ENCODE measurements at places on chromosomes 4 and X.

DNA sequence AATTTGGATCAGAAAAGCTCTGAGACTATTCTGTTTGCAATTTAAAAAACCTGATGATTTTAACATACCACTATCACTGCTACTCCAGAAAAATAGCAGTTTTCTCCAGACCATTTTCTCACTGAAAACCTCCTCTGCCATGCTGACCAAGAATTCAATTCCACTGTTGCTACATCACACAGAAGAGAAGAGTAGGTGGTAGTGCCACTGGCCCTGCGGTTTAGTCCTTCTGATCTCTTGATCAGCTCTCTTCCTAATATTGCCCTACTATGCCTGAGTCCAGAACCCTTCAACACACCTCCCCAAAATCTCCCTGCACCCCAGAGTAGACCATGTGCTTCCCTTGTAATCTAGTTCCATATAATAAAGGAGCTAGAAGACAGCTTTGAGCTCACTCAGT, 55.8 kb upstream of the HS3ST1 start:
- no peak for DNase-seq

GRCh38 chrX:132685276-132685675, 196.4 kb upstream of the MBNL3 start:
- no peak for DNase-seq

GRCh38 chr4:163534056-163534455, 39.6 kb downstream of the TMA16 start:
- no peak for DNase-seq

- no peak for DNase-seq
Observed at GRCh38 chrX:126718440-126718839, 101.1 kb upstream of the PRR32 start.

DNA sequence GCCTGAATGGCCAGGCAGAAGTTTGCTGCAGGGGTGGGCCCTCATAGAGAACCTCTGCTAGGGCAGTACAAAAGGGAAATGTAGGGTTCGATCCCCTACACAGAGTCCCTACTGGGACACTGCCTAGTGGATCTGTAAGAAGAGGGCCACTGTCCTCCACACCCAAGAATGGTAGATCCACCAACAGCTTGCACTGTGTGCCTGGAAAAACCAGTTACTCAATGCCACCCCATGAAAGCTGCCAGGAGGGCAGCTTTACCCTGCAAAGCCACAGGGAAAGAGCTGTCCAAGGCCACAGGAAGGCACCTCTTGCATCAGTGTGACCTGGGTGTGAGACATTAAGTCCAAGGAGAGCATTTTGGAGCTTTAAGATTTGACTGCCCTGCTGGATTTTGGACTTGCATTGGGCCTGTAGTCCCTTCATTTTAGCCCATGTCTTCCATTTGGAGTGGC, 781.6 kb downstream of the TRAM1L1 start:
- DNase-seq = no peak

- DNase-seq = no peak
Observed at GRCh38 chrX:41468647-41469323, 21.6 kb downstream of the NYX start.

GRCh38 chr4:16297003-16297402, 70.7 kb upstream of the TAPT1 start:
- no peak for DNase-seq

DNA sequence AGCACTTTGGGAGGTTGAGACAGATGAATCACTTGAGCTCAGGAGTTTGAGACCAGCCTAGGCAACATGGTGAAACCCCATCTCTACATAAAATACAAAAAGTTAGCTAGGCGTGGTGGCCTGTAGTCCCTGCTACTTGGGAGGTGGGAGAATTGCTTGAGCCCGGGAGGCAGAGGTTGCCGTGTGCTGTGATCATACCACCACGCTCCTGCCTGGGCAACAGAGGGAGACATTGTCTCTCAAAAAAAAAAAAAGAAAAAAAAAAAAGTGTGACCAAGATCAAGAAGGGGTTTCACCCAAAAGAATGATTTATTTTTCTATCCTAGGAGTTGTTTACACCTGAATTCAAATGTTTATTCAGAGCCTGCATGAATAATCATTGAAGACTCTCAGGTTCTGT, 572.4 kb upstream of the GALNT7 start:
- no peak for DNase-seq

- no peak for DNase-seq
Observed at GRCh38 chr4:103443324-103443723, 245.2 kb upstream of the CENPE start.

DNA sequence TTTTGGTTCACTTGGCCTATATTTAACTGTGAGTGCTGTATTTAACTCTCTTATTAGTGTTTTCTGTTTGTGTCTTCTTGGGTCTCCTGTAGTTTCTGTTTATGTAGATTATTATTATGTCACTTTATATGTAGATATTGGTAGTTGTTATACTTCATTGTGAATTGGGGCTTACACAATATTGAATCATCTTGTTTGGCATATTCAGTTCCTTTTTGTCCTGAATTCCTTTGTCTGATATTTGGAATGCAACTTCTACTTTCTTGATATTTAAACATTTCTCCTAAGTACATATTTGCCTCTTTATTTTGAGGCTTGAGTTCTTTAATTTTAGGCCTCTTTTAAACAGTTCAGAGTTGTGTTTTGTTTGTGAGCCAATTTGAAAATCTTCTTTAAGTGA, 544.8 kb upstream of the ADGRL3 start:
- no peak for DNase-seq

DNA sequence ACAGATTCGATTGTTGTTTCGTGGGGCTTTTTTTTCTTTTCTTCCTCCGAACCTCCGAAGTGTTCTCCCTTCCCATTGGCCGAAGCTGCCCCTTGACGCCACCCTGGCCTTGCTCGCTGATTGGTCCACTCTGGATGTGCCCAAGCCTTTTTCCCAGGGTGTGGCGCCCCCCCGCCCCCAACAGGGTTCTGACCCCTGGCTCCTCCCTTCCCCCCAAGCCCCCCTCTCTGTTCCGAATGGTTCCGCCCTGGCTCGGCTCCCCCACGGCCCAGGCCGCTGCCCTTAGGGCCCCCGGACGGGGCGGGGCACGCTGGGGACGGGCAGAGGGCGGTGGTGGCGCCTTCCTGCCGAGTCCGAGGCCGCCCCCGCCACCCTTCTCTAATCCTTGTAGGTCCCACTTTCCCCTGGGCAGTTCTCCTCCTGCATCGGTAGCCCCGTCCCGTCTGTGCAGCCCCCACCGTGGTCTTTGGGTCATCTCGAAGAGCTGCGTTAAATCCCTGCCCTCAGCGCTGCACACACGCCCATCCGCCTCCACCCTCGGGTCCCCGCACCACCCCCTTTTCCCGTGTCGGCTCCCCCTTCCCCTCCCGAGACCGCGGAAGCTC, 25.5 kb downstream of the UTP14A start:
- DNase-seq = peak; percentile 62

- DNase-seq = no peak
Observed at GRCh38 chr4:55675196-55675793, 39.2 kb upstream of the NMU start.

GRCh38 chr4:177107288-177107921, 202.3 kb upstream of the NEIL3 start:
- no peak for DNase-seq

DNA sequence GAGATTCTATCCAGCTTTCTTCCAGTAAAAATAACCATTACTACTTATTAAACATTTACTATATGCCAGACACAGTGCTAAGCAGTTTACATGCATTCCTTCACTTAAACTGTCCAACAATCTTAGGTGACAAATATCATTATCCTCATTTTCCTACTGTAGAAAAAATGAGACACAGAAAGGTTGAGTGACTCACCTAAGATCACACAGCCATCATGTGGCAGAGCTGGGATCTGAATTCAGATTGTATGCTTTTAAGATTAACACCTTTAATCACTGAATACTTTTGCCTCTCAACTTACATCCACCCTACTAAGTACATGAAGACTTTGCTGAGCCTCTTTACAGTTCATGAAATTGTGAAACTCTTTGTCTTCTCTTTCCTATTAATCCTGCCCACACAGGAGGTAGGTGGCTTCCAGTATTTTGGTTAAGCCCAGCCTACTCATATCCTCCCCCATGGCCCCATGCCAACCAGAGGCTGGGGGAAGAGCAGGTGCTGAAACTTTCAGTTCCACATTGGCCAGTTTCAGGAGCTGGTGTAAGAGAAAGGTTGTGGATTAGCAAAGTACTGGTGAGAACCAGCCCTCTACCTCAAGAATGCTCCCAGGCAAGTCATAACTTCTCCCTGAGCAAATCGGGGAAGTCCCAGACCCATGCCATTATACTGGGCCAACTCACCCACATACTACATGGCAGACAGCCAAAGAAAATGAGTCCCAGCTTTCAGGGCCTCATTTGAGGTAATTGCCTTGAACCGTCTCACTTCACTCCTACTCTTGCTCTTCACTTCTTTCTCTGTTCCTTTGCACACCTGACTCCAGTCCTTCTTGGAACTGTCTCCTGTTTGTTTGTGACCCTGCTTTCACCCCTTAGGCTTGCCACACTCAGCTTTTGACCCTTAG, 211.1 kb downstream of the GUCY2F start:
- no peak for DNase-seq

GRCh38 chrX:130171446-130172126, at the start of gene RAB33A:
TSS of gene RAB33A (plus strand) at chrX:130171962. CDS start at chrX:130172063, 101 bp downstream.
- peak; percentile 68 for DNase-seq

GRCh38 chrX:64642482-64642881, 247.2 kb upstream of the MTMR8 start:
- DNase-seq = no peak

DNA sequence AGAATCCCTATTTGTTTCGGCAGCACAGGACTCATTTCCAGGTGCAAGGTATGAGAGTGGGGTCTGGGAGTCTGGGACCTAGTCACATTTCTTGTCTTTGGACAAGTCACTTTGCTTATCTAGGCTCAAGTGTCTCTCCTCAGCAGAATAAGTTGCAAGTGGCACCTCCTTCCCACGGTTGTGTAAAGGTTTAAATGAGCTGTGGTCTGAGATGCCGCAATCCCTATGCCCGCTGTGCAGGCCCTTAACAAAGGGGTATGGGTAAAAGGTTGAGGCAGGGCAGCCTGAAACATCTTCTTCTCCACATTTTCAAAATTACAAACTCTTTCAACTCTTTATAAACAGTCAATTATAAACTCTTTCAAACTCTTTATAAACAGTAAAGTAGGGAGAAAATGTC, 93.7 kb downstream of the RTL5 start:
- no peak for DNase-seq

DNA sequence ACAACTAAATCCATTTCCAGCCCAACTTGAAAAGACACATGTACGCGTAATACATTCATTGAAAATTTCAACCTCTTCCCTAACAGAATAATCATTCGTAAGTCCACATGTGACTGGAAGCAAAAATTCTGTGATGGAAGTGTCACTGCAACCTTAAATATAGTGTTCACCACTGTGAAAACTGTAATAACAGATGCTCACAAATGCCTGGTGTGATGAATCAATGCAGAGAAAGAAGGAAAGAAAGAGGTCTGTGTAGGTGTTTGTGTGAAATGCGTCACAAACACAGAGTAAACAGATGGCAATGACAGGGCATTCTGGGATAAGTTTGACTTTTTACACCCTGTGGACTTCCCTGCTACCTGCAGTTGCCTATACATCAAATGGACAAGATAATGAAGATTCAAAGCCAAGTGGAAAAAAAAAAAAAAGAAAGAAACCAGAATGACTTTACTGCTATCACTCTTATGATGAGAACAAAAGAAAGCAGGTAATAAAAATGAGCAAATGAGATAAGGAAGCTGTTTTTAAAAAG, 123.3 kb downstream of the EPHA5 start:
- DNase-seq = no peak

DNA sequence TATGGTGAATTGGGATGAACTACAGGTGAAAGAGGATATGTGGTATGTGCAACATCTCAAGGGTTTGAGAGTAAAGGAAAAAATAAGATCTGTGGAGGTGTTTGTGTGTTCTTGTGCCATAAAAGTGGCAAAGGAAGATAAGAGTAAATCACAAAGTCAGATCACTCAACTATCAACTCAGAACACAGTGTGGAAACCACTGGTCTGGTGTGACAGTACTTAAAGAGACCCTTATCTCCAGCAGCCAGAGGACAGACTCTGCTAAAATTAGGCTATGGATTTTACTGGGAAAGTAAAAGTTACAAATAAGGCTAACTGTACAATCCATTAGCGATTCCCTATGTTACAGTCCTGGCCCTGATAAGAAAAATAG, 54.0 kb upstream of the PRDM8 start:
- DNase-seq = no peak

All from CD8-positive, alpha-beta T cell (primary cell).